ENCODE measurements at places on chromosomes 5 and 9. TPM values are rescaled to one million over a fixed set of nuclear protein-coding genes. Genes with fewer than 3 reads are reported as not detected.

DNA sequence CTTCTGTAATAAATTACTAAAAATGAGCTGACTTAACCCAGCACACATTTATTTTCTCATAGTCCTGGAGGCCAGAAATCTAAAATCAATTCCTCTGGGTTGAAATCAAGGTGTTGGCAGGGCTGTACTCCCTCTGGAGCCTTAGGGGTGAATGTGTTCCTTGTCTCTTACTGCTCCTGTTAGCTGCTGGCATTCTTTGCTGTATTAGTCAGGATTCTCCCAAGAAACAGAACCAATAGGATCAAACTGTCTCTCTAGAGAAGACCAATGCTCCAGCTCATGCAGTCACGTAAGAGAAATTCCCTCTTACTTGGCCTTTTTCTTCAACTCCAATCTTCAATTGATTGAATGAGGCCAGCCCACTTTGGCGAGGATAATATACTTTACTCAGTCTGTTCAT is 15.3 kb upstream of the CD180 start:
- no peak for DNase-seq

GPR150 gene
- 0.91 TPM for total RNA-seq

DNA sequence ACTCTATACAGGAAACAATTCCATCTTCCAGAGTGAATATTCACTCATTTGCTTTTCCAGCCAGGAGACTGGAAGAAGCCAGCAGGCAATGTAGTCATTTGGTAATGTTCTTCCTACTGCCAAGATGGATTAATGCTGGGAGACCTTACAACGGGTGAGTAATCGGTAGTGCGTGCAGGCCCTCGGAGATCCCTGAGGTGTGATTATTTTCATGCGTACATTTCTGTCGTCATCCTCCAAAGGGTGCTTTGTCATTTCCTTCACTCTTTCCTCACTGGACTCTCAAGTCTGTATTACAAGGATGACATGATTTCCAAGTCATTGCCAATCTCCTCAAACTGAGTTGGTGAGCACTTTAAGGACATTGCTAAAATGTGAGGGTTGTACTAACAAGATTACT is 263.5 kb downstream of the CWC27 start:
- no peak for DNase-seq

TMEM232 gene
- total RNA-seq = 2.6 TPM
